Stimulated activated naive CD8-positive, alpha-beta T cell treated with anti-CD3 and anti-CD28 coated beads, Interleukin-15, amount 100 ng/mL, for 72 hours (primary cell): ENCODE measurements at places on chromosomes 7 and 10.

GRCh38 chr7:158858592-158859503 is 2.5 kb downstream of the DYNC2I1 start:
- no peak for DNase-seq

GRCh38 chr10:61869774-61870525 is 31.5 kb upstream of the ARID5B start:
- no peak for DNase-seq

DNA sequence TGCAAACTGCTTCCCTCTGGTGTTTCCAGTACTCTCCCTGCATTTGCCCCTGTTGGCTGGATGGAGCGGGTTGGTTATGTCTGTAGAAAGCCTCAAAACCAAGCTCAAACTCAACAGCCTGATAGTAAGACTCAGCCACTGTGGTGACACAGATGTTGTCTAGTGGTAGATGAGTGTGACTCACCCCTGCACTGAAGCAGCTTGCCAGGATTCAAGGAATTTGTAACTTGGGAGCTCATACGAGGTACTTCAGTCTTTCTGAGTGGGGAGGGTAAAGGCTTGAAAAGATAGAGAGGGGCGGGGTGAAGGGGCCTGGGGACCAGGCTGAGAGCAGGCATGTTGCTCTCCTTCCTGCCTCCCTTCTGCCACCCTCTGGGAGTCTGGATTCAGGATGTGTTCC is 22.9 kb upstream of the AQP1 start:
- no peak for DNase-seq

GRCh38 chr10:3173171-3173878 is 743 bp upstream of the PITRM1 start:
- no peak for DNase-seq

- DNase-seq, result no peak
These were observed 4.8 kb upstream of the DNAAF5 start for GRCh38 chr7:721619-722248.

DNA sequence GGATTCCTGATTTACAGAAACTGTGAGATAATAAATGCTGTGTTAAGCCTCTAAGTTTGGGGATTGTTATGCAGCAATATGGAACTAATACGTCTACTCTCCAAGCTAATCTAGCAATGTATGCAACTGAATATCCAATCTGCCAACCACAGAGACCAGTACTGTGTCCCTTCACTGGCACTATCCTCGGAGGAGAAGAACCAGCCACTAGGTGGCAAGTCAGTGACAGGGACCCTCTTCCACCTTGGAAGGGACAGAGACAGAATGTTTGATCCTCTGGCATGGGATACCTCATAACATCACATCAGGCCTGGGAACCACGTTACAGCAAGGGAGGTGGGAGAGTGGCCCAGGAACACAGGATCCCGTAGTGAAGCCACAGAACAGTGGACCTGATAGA is 96.4 kb downstream of the CREM start:
- no peak for DNase-seq

DNA sequence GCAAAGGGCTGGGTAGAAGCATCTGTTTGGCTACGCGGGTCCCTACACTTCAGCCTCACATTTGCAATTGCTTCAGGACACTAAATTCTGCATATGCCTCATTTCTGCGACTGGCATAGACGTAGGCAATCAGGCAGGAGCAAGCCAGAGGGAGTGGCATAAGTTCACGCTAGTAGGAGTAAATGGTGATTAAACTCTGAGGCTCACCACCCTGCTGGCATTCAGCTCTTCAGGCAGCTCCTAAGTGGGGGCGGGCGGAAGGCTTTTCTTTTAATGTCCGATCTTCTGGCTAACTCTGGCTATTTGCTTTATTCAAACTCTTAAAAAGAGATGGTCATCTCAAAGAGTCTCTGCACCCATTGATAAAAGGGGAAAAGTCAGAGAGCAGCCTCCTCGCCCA is 45.3 kb downstream of the RGS10 start:
- DNase-seq, result no peak

- peak; percentile 23 for DNase-seq
These were observed 102.2 kb downstream of the MYOF start for GRCh38 chr10:93379731-93380575.

DNA sequence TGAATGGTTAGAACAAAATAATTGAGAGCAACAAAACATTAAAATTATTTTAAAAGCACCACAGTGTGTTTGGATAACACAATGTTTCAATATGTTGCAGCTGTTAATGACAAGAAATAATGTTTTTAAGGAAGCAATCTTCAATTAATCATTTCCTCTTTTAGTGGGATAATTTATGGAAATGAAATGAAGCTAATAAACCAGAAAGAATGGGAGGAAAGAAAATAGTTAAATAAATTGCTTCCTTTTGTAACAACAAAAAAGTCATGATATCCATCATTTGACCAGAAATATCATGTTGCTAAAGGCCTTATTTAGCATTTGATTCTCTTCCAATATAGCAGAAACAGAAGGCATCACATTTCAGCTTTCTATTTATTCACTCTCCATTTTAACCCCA is 224.5 kb downstream of the SEMA3A start:
- DNase-seq, result no peak

DNA sequence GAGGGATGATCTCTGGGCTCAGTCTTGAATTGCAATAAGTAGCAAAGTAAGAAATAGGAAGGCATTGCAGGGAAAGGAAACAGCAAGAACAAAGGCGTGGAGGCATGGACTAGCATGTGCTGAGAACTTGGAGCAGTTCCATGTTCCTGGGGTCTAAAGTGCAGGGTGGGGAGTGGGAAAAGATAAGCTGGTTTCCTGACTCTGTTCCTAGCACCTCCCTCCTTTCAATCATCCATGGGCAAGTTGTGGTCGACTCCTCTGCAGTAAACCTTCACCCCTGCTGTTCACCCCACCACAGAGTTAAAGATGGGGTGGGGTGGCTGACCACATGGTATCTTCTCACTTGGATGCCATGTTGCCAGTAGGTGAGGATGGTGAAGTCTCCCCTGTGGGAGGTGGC is 29.6 kb downstream of the RPS24 start:
- DNase-seq, result no peak
